ENCODE measurements at places on chromosomes 7 and 10.

- DNase-seq = no peak
These were observed 20.9 kb downstream of the PARP12 start for GRCh38 chr7:140041659-140042385.

DNA sequence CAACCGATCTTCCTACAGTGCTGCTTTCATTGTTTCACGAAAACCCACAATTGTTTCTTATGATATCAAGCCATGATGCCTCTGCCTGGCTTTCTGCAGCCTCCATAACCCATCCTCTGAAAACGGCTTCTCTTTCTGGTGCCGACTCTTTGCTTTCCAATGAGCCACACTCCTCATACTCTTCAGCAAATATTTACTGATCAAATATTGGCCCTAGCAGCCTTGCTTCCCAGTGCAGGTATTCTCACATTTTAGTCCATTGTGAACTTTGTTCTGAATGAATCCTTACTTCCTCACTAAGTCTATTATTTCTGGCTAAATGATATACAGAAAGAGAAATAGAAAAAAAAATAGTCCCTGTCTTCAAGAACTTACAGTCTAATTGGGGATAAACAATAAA, 35.5 kb downstream of the LAMB1 start:
- DNase-seq = no peak

GRCh38 chr7:114943953-114944744, 22.3 kb downstream of the MDFIC start:
- DNase-seq = no peak

- no peak for DNase-seq
These were observed 260.3 kb downstream of the SNX13 start for GRCh38 chr7:17680026-17680425.

DNA sequence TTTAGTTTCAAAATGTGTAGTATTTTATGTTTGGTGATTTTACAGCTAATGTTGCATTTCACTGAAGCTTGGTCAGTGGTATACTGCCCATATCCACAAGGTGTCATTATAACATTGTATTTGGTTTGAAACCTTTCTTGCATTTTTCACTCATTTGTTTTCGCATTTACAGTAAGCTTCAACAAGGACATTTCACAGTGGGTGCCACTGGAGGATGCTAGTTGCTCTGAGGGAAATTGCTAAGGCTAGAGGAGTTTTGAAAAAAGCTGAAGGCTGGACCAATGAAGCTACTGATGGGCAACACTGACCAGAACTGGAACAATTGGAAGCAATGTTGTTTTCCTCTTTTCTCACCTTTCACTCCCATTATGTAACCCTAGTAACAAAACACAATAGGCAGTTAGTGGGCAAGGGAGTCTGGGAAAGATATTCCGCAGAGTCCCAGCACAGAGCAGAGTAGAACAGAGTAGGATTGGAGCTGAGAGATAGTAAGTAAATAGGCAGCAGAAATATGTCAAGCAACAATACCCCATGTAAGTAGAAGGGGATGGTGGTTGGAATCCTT, 23.6 kb upstream of the SRI start:
- no peak for DNase-seq

DNA sequence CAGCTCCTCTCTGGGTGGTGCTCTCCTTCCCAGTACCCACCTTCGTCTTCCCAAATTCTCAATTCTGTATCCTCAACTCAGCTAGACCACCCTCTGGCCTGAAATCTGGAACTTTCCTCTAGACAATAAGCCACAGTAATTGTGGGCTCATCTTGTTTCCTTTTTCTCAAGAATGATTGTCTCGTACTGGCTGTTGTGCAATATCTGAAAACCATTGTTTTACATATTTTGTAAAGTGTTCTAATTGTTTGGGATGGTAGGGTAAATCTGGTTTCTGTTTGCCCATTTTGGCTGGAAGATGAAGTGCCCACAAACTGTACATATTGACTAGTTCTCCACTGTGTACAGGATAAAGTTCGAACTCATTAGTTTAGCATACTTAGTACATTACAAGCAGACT, 11.3 kb upstream of the NOBOX start:
- no peak for DNase-seq
